ENCODE measurements at places on chromosomes 12 and 14.

DNA sequence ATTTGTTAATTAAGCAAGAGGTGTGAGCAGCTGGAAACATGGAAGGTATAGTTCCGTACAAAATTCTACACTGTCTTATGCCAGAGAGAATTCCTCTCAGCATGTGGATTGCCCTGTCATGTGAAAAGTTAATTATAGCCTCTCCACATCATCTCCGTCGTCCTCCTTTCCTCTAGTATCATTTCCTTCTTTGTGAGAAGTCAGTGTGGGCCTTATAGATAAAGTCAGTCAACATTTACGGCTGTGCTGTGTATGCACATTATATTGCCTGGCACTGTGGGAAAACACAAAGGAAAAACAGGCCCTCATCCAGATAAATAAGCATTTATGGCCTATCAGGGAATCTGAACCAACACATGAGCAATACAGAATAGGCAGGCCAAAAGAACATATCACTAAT, 236.6 kb downstream of the SEC23A start:
- DNase-seq = no peak

DNA sequence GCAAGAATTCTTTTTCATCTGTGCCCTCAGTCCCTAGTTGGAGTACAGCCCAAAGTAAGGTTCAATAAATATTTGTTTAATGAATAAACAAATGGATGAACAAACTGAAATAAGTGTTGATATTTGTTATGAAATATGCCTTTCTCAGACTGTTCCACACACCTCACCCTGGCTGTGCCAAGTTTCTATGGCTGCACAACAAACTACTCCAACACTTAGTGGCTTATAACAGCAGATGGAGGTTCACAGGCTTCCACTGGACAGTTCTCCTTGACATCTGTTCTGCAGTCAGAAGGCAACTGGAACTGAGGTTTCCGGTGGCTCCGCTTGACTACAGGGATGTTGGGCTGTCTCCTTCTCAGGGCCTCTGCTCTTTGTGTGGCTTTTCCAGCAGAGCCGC, 197.1 kb downstream of the RGS6 start:
- DNase-seq = no peak

- no peak for DNase-seq
These were observed 238.5 kb downstream of the GPHN start for GRCh38 chr14:66746316-66747006.

DNA sequence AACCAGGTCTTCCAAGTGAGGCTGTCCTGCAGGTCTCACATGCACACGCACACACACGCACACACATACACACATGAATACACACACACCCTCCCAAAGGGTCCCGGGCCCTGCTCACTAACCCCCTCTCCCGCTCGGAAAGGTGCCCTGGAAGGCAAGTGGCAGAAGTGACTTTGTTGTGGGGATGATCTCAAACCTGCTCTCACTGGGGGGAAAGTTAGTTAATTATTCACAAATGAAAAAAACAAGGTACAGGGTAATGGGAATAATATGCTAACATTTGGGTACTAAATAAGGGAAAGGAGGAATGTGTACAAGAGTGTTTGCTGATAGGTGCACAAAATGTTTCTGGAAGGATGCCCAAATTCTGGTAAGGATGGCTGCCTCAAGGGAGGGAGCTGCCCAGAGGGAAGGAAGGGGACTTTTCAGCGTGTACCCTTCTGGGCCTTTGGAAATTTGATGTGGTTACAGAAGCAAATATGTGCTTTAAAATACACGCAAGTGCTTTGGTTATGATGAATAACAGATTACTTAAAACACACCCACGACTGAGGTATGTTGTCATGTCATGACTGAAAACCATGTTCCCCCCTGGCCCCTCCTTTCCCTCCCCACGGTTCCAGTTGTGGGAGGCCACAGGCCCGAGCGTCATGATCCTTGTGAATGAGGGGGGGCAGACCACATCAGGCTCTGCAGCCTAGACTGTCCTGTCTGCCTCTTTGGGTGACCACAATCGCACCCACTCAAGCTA, 43.3 kb upstream of the PLEKHG6 start:
- DNase-seq = no peak

GRCh38 chr12:121610239-121611149, 15.8 kb upstream of the ORAI1 start:
- DNase-seq = no peak

DNA sequence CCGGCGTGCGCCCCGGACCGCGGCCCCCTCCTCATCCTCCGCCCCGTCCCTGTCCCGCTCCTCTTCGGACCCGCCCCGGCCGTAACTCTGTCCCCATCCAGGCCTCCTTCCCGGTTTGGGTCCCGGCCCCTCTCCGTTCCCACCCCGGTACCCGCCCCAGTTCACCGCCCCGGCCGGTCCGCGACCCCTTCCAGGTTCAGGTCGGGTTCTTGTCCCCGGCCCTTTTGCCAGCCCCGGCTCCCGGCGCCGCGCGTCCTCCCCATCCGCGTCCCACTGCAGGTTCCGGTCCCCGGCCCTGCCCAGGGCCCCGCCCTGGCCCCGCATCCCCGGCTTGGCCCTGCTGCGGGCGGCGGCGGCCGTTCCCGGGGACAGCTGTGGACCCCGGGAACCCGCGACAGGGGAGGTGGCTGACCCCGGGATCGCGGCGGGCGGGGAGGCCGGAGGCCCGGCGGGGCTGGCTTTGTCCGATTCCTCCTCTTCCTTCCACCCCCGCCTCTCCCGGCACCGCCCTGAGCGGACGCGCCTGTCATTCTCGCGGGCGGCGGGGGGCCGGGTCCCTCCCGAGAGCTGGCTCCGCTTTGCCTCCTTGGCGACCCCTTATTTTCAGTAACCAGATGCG, 601 bp downstream of the KLC1 start:
- peak; percentile 18 for DNase-seq

DNA sequence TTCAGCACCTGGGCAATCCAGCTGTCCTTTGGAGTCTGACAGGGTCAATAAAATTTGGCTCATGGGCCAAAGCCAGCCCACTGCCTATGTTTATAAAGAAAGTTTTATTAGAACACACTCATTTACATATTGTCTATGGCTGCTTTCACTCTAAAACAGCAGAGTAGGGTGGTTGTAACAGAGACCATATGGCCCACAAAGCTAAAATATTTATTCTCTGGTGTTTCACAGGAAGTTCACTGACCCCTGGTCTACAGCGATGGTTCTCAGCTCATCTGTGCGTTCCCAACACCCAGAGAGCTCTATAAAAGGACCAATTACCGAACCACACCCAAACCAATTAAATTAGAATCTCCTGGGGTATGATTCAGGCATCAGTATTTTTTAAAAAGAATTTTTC, 37.7 kb upstream of the RTRAF start:
- no peak for DNase-seq

DNA sequence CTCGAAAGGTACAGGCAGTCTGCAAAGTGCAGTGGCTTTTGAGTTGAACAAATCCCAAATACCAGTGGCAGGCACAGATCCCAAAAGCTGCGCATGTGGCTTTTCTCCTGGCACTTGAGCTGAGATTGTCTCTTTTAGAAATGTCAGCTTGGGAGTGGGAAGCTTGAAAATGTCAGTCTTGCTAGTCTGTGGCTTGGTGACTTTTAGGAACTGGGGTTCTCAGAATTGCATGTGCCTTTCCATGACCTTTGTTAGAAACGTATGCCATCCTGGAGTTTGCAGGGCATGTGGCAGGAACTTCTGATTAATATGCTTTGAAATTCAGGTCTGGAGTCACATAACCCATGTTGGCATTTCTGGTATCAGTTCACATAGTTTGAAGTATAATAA, 182.1 kb downstream of the CHST11 start:
- no peak for DNase-seq

Data from naive B cell (primary cell).